ENCODE measurements at places on chromosomes 3 and 15.

GRCh38 chr3:85244519-85244918, 285.7 kb downstream of the CADM2 start:
- no peak for DNase-seq

- no peak for DNase-seq
Measured at GRCh38 chr3:62771331-62772072, 103.7 kb downstream of the CADPS start.

GRCh38 chr15:70215951-70216350, 118.2 kb upstream of the TLE3 start:
- no peak for DNase-seq

- peak; percentile 33 for DNase-seq
Measured at GRCh38 chr15:70579766-70580165, 183.6 kb downstream of the UACA start.

- DNase-seq = no peak
Measured at GRCh38 chr3:38154033-38154494, 11.3 kb upstream of the OXSR1 start.

DNA sequence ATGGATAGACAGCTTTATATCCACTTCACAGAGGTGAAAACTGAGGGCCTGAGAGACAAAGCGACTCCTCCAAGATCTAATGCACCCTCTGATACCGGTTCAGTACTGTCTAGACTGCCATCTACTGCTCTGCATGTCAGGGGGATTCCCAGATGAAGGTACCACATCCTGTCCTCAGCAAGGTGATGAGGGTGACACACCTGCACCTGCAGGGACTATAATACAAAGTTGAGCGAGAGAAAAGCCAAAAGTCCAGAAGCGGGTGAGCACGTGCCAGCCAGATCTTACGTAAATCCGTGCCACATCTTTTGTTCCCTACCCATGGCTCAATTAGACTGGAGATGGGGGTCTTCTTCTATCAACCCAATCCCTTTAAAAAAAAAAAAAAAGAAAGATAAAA, 32.4 kb upstream of the HES1 start:
- no peak for DNase-seq

DNA sequence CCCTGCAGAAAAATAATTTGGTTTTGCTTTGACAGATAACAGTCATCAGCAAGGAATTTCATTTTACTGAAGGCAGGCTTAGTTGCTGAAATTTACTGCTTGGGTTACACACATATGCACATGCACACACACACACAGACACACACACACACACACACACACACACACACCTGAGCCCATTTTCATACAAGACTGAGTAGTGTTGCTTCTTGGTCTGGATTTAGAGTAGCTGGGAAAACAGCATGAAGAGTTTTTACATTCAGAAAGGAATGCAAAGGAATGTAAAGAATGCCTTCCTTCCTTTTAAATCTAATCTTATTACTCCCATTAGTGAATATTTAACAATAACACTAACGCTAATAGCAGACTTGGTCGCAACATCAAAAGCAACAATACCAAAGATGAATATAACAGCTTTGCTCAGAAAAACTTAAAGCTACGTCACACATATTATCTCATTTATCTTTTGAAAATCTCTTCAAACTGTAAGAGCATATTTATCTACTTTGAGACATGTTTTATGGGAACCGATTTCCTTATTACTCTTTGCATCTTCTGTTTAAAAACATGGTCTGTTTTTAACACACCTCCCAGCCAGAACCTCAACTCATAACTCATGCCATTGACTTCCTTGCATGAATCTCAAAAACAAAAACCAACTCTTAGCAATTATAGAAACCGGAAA, 32.5 kb downstream of the RFTN1 start:
- DNase-seq = no peak

DNA sequence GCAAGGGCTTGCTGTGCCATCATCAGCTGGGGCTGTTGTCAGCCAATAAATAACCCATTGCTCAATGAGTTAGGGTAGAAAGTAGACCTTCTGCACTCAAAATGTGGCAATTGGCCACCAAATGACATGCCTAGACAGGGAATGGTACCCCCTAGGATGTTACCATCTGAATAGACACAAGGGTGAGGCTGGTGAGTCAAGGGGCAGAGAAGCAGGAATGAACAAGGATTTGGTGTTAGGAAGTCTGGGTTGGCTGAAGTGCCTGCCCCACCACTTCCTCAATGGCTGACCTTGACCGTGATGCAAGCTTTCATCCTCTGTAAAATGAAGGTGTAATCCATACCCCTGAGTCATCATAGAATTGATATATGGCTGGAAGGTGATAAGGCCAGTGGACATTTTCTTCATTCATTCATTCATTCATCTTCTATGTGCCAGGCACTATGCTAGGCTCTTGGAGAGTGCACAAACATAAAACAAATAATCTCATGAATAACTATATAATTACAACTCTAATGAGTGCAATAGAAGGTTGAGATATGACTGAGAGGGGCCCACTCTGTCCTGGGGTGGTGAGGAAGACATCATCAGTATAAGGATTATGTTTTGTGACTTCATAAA, 4.4 kb upstream of the CA12 start:
- DNase-seq = no peak

- DNase-seq = no peak
Measured at GRCh38 chr15:76108021-76108723, 48.4 kb downstream of the TMEM266 start.

Measured in activated CD8-positive, alpha-beta memory T cell treated with anti-CD3 and anti-CD28 coated beads, Interleukin-2, amount 50 U/mL, for 48 hours (primary cell).